ENCODE measurements at places on chromosomes 11 and 22.

GRCh38 chr11:111765320-111765983, 737 bp downstream of the PPP2R1B start:
- no peak for DNase-seq

GRCh38 chr11:45805305-45806071, 539 bp downstream of the SLC35C1 start:
- DNase-seq = peak; percentile 10

DNA sequence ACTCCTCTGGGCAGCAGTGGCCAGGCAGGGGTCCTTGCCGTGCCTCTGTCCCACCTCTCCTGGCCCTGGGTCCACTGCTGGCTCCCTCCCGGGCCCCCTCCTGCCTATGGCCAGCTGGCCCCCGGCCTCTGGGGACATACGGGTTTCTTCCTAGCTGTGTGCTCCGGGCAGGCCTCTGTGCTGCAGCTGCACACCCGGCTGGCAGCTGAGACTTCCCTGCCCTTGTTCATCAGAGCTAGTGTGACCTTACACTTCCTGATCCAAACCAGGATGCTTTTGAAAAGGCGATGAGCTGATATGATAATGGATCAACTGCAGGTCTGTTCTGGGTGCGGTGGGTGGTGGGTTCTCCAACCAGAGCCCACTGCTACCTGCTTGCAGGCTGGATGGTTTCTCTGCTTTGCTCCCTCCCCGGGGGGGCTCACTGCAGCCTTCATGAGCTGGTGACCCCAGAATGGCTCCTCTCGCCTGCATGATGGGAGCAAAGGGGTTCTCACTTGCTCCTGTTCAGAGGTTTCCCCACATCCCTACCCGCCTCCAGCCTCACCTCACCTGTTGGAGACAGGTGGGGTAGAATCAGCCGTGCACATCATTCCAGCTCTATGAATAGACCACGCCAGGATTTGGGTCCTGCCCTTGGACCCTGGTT, 13.3 kb downstream of the B3GAT1 start:
- DNase-seq = no peak

DNA sequence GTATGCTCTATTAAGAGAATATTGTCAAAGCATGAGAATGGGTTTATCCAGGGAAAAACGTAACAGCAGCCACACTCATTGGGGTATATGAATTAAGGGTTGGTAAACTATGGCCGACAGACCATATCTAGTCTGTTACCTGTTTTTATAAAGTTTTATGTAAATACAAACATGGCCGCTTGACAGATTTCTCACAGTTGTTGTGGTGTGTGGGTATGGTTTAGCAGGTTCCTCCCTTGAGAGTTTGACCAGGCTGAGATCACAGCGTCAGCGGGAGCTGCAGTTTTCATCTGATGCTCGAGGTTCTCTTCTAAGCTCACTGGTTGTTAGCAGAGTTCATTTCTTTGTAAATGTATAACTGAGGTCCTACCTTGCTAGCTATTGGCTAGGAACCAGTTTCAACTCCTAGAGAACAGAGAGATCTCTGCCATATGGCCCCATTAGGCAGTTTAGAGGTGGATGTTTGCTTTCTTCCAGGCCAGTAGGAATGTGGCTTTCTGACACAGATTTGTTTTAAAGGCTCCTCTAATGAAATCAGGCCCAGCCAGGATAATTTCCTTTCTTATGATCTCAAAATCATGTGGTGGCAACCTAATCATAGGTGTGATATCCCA, 45.5 kb upstream of the GRIK4 start:
- no peak for DNase-seq

DNA sequence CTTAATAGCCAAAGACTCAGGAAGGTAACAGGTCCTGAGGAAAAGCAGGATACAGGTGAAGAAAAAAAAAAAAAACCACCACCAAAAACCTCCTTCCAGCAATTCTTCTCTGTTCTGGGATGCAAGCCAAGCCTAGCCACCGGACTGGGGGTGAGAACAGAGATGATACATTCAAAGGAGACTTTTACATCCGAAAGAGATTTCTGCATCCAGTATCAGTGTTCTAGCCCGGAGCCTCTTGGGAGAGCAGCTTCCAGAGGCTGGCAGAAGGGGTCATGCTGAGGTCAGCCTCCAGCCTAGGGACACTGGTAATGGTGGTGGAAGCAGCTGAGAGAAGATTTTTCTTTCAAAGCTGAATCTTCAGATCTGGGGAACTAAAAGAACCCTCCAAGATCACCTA, 76.2 kb downstream of the KCNC1 start:
- no peak for DNase-seq
